ENCODE measurements at places on chromosomes 6 and 20. TPM values are rescaled to one million over a fixed set of nuclear protein-coding genes. Genes with fewer than 3 reads are reported as not detected.

The EPB41L1 gene
- 24.5 TPM for total RNA-seq

The MAFB gene
- under 0.01 TPM for total RNA-seq

The TSPO2 gene
- total RNA-seq, result not detected

The CPXM1 gene
- 0.71 TPM for total RNA-seq

The MUC21 gene
- not detected for total RNA-seq

The ADAM33 gene
- 44.4 TPM for total RNA-seq

The LKAAEAR1 gene
- not detected for total RNA-seq

The FAM217A gene
- not detected for total RNA-seq

The TRIM38 gene
- 8.1 TPM for total RNA-seq

The MEI4 gene
- not detected for total RNA-seq

The IL17F gene
- total RNA-seq, result not detected

The PARD6B gene
- 0.37 TPM for total RNA-seq

The LHFPL5 gene
- total RNA-seq, result not detected

The ABHD16B gene
- not detected for total RNA-seq

The FHL5 gene
- total RNA-seq, result not detected

The VIP gene
- not detected for total RNA-seq

The EYS gene
- 0.28 TPM for total RNA-seq

The TSHZ2 gene
- 0.43 TPM for total RNA-seq

The OLIG3 gene
- total RNA-seq, result not detected

The ULBP1 gene
- total RNA-seq, result under 0.01 TPM

The MTFR2 gene
- 0.83 TPM for total RNA-seq

The CALHM4 gene
- not detected for total RNA-seq

Data from smooth muscle cell of bladder (primary cell).